Stimulated activated CD8-positive, alpha-beta memory T cell treated with anti-CD3 and anti-CD28 coated beads, Interleukin-7, amount 100 ng/mL, for 1 hour (primary cell): ENCODE measurements at places on chromosomes 1 and 21.

DNA sequence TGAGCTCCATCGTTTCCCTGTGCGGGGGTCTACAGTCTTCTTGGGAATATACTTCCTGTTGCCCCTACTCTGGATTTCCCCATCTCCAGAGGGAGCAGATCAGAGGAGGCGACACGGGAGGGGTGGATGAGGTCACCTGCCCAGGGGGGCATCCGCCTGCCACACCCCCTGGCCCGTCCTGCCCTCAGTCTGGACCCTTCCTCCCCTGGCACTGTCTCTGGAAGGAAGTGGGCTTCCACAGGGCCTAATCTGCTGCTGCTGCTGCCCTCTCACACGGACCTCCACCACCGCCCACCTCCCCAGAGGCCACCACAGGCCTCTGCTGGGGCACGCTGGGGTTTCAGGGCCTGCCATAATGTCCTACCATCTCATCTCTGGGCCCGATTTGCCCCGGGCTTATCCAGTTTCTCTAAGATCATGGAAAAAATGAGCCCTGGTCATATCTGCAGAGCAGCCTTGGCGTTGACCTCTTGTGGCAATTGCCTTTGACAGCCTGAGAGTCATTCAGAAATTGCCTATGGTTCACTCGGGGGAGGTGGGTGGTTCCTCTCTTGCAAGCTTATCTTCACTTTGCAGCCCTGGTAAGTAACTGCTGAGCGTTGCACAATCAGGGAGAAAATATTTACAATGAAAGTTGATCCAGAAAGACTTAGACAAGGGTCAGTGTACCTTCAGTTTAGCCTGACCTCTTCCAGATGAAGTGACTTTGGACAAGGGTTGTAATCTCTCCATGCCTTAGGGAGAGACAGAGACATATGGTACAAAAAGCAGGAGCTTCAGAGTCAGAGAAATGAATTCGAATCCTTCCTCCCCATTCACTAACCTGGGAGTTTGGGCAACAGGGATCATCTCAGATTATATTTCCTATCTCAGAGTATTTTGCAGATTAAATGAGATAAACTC is 252.4 kb downstream of the TOMM20 start:
- DNase-seq: no peak

DNA sequence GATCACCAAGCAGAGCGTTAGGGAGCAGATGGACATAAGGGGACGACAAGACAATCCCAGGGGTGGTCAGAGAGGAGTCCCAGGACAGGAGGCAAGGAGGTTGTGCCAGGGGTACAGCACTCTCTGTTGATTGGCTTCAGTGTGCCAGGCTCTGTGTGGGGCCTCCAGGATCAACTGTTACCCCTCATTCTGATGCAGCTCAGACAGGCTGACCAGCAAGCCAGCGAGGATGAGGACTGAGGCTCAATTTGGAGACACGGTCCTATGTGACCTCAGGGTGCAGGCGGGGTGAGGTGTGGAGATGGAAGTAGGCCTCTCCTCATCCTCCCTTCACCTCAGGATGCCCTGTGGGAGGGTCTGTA is 4.0 kb downstream of the HYI start:
- no peak for DNase-seq

- DNase-seq: no peak
These were observed 76.8 kb upstream of the SOX13 start for GRCh38 chr1:203996126-203996525.

GRCh38 chr1:12153181-12153785 is 13.5 kb upstream of the TNFRSF1B start:
- DNase-seq: no peak

GRCh38 chr1:236123563-236123962 is 18.8 kb upstream of the GPR137B start:
- no peak for DNase-seq

DNA sequence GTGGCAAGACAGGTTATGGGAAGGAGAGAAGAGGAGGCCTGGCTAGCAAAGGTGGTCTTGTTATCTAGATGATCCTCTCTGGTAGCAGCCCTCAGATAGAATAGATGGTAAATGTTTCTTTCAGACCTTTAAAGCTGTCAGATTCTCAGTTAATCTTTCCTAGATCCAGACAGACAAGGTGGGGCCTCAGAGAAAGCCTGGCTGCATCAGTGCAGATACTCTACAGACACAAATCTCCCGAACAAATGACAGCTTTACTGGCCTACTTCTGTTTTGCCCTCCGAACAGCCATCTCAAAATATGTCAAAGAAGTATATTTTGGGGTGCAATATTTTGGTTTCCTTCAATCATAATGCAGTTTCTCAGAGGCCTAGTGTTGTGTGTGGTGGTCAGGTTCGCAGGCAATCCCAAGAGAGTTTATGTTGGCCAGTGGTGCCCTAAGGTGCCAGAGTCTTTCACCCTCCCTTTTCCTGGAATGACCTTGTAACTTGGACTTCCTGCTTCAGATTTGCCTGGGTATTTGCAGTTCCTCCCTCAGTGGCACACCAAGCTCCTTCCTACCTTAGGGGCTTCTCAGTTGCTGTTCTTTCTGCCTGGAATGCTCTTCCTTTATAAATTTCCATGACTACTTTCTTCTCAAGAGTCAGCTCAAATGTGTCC is 7.0 kb downstream of the LRRC8B start:
- no peak for DNase-seq

DNA sequence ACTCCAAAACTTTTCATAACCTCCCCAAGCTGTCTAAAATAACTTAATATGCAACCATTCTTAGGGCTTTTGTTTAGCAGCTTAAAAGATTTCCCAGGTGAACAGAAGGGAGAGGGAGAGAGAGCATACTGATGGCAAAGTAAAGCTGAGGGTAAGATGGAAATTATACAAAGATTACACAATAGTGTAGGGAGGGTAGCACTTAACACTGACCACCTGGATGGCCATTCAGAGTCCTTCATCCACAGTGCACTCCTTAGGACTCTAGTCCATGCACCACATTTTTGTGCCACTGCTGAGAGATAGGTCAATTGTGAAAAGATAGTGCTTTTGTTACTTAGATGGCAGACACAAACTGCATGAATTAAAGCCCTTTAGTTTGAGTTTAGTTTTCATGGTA is 574.6 kb downstream of the LMO4 start:
- DNase-seq: no peak

GRCh38 chr1:225653463-225654276 is 747 bp upstream of the ENAH start:
- no peak for DNase-seq

DNA sequence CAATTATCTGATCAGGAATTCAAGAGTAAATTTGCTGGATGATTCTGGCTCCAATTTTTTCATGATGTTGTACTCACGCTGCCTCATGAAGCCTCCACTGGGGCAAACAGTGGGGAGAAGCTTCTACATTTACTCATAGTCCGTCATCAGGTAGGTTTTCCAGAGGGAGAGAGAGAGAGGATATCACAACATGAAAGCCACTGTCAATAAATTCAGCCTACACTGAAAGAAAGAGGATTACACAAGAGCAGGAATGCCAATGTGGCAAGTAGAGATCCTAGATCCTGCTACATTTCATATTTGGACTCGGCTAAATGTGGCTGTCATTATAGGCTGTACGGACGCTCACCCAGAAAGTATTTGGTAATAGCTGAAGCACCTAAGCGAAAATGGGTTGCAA is 819.9 kb downstream of the BRINP3 start:
- no peak for DNase-seq

GRCh38 chr1:175536921-175537320 is 206.5 kb downstream of the TNR start:
- no peak for DNase-seq

DNA sequence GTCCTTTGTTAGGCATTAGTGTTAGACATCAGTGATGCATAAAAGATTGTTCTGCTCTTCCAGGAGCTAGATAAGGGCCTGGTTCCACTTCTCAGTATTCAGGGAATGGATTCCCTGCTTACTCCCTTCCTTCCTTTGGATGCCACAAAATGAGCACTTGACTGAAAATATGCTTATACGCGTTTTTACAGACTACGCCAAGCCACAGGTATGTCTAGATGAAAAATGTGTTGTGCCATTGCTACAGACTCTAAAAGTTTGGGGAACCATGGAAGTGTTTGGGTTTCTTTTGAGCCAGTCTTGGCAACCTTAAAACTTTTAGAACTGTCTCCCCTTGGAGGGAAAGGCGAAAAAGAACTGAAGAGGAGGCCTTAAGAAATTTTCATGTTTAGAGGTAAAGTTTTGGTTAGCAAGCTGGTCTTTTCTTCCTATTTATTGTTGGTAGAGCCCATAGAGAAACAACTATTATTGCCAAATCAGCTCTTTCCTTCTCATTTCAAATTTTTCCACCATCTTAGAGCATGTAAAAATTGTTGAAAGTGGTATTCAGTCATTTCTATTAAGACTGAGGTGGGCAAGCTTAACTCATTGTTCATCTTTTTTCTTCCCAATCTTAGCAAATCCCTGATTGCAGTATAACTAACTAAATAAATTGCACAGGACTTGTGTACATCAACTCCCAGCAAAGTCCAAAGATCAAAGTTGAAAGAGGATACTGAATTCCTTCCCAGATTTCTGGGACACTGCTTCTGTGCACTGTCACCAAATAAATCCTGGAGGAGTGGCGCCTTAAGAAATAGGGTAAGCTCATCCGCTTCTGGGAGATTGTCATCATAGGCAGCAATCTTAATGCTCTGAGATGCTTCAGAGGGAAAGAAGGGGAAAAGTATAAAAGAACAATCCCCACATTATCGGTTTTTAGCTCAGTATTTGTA is 18.9 kb downstream of the FGGY start:
- DNase-seq: no peak

- no peak for DNase-seq
These were observed 65.2 kb upstream of the TMPRSS15 start for GRCh38 chr21:18468790-18469189.

- DNase-seq: no peak
These were observed 58.2 kb downstream of the TBX19 start for GRCh38 chr1:168338589-168339503.
